DND-41 (cell line): ENCODE measurements at places on chromosomes 5 and 9.

DNA sequence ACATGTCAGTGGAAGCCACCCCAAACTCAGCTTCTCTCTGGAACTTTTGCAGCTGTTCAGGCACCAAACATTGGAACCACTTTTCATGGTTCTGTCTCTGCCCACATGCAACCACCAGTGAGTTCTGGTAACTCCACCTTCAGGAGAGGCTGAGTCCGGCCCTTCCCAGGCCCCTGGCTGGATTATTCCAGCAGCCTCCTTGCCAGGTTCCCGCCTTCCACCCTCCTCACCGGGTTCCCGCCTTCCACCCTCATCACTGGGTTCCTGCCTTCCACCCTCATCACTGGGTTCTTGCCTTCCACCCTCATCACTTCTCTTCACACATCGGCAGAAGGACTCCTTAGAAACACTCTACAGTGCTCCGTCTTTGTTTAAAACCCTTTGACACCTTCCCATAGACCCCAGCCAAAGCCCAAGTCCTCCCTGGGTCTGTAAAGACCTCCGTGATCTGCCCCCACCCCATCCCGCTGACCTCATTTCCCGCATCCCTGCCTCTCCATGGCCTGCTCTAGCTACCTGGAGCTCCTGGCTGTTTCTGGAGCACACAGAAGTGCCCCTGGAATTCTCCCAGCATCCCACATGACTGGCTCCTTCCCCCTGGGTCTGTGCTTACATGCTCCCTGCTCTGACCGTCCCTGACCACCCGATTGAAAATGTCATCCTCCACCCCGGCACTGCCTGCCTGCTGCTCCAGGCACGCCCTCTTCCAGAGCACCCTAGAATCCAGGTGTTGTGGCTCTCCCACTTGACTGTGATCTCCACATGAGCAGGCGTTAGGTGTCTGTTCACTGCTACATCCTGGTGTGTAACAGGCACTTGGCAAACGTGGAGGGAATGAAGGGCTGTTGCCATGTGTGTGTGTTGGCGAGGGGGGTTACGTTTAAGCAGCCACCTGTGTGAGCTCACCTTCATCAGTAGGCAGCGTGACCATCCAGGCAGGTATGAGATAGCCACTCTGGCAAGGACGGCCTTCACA lies 17.7 kb downstream of the ROPN1L start:
- no peak overlapping the region for H3K4me3 ChIP-seq
- no peaks in the 10 kb centered on the region for H3K4me1 ChIP-seq
- H3K36me3 ChIP-seq, result no peaks in the 10 kb centered on the region
- no peaks in the 10 kb centered on the region for H3K27me3 ChIP-seq

- no peak overlapping the region for H3K27ac ChIP-seq
- H3K27me3 ChIP-seq, result no peaks in the 10 kb centered on the region
- no peak overlapping the region for H3K4me3 ChIP-seq
- no peaks in the 10 kb centered on the region for H3K36me3 ChIP-seq
Measured at GRCh38 chr9:87324613-87325194, 173.0 kb upstream of the DAPK1 start.

GRCh38 chr5:84382363-84383295 lies 2.1 kb downstream of the EDIL3 start:
- no peaks in the 10 kb centered on the region for H3K27me3 ChIP-seq
- no peaks in the 10 kb centered on the region for H3K4me1 ChIP-seq
- H3K27ac ChIP-seq, result no peak overlapping the region
- no peaks in the 10 kb centered on the region for H3K36me3 ChIP-seq

GRCh38 chr5:45411971-45412612 lies 284.1 kb downstream of the HCN1 start:
- H3K4me3 ChIP-seq, result no peak overlapping the region
- H3K27me3 ChIP-seq, result no peaks in the 10 kb centered on the region
- H3K4me1 ChIP-seq, result no peaks in the 10 kb centered on the region
- no peak overlapping the region for H3K27ac ChIP-seq

DNA sequence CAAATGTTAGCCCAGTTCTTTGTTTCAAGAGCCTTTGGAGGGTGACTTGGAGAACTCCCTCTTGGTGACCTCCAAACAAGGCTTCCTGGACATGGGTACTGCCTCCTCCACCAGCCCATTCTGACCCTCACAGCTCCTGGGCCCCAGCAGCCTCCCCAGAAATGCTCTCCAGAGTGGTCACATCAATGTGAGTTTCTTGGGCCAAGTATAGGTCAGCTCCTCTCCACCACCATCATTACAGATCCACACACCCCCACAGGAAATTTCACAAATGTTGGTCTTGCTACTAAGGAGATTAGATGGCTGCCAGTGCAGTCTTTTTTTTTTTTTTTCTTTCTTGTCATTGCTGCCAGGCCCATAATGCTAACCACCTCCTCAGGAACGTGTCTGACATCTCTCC lies 410.7 kb downstream of the DTWD2 start:
- DNase-seq, result no peak
- no peak overlapping the region for H3K4me3 ChIP-seq
- H3K27me3 ChIP-seq, result no peaks in the 10 kb centered on the region
- no peaks in the 10 kb centered on the region for H3K36me3 ChIP-seq

DNA sequence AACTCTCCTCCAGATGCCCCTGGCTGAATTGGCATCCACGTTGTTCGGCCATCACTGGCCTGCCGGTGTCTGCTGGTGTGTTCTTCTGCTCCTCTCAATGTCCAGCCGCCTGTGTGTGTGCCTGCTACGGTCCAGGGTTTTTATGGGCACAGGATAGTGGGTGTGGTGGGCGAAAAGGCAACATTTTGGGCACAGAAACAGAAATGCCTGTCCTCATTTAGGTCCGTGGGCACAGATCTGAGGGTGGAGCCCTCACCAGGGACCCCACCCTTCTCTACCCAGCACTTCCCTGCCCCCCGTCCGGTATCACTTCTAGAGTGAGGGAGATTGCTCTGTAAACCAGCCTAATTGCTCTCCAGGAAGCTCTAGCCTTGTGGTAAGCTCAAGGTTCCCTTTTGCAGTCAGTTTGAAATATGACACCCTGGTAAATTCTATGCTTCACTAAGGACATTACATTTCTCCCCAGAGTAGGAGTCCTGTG lies 410.1 kb downstream of the MAT2B start:
- H3K4me3 ChIP-seq, result no peak overlapping the region
- DNase-seq, result no peak
- H3K27me3 ChIP-seq, result no peaks in the 10 kb centered on the region

GRCh38 chr9:110340306-110340705 lies 2.6 kb upstream of the TXNDC8 start:
- H3K4me3 ChIP-seq, result no peak overlapping the region
- H3K36me3 ChIP-seq, result no peaks in the 10 kb centered on the region
- DNase-seq, result no peak
- no peaks in the 10 kb centered on the region for H3K4me1 ChIP-seq

DNA sequence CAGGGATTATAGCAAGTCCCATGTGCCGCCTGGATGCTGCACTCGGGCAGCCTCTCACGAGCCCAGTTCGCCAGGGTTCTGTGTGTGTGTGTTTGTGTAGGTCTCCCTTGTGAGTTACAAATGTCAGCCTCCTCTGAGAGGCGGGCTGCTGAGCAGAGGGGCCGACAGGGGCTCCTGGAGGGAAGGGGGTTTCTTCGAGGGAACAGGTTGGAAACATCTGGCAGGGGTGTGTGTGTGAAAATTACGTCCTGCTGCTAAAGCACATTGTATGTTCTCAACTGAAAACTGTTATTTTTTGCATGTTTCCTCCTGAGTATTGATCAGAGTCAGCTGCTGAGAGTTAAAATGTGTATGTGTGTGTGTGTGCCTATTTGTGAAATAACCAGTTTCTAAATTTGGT lies 9.7 kb downstream of the GALNT10 start:
- no peak overlapping the region for H3K4me3 ChIP-seq
- H3K36me3 ChIP-seq, result peaks cover 13% of the 10 kb centered on the region; the same call in 1 of the 2 replicates
- no peaks in the 10 kb centered on the region for H3K27me3 ChIP-seq
- DNase-seq, result no peak

GRCh38 chr5:119289438-119290044 lies 66.3 kb upstream of the TNFAIP8 start:
- H3K4me1 ChIP-seq, result peaks cover 75% of the 10 kb centered on the region
- no peak for DNase-seq
- H3K27ac ChIP-seq, result peak overlapping the region; percentile 99
- 0 out of 2 replicates have a peak overlapping the region, but pooled peaks have one; percentile 1 for H3K4me3 ChIP-seq

DNA sequence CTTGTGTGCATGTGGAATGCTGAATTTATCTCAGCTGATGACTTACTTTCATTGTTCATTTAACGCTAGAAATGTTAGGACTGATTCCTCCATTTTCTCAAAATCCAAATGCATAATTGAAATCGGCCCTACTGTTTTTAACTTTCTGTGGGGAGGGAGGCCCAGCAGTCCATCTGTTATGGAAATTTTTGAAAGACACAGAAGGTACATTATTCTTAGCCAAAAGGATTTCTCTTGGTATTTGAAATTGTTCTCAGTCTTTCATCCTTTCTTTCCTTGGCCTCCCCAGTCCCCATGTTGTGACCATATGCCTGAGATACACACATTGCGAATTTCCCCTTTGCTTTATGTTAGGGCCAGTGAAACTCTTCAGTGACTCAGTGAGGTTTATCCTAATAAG lies 549.9 kb downstream of the IRX1 start:
- no peaks in the 10 kb centered on the region for H3K27me3 ChIP-seq
- no peak overlapping the region for H3K27ac ChIP-seq
- H3K4me1 ChIP-seq, result no peaks in the 10 kb centered on the region
- H3K4me3 ChIP-seq, result no peak overlapping the region

DNA sequence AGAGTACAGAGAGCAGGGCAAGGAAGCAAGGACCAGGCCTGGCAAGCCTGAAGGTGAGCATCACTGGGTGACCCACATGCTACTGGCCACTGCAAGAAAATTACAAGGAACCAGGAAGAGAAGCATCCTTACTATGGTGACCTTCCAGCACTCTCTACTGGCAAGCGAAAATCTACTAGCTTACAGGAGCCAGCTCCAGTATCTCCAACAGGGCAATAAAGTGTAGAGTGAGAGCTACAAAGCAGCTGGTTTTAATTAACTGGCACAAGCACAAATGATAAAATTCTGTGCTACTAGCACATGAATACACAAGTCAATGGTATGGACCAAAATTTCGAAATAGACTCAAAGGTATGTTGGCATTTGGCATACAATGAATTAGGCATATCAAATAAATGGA lies 113.3 kb upstream of the CAST start:
- no peaks in the 10 kb centered on the region for H3K27me3 ChIP-seq
- H3K4me1 ChIP-seq, result no peaks in the 10 kb centered on the region
- H3K4me3 ChIP-seq, result no peak overlapping the region
- no peaks in the 10 kb centered on the region for H3K36me3 ChIP-seq
- H3K27ac ChIP-seq, result no peak overlapping the region

DNA sequence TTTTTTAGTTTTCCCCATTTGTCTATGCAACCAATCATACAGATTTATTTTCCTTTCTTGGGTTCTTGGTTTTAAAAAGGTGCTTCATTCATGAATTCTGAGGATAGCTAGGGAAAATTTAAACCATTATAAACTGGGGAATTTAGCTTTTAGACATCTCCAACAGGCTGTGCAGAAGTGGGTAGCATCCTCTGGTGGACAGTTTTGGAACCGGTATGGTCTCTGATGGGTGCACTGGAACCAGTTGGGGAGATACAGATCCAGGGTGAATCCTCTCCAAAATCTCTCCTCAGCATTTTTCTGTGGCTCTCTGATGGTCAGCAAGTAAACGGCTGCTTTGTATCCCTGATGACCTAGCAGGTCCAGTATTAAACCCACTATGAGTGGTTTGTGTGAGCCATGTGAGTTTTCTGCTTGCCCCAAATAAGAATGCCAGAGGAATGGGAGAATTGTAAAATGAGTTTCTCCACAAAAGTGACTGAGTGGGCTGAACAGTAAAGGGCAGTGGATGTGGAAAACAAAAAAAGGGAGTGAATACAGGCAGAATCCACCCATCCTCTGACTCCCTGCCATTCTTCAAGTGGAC lies 9.1 kb upstream of the DNAJC25 start:
- H3K27ac ChIP-seq, result no peak overlapping the region
- DNase-seq, result peak; percentile 8
- no peaks in the 10 kb centered on the region for H3K27me3 ChIP-seq
- no peaks in the 10 kb centered on the region for H3K36me3 ChIP-seq

DNA sequence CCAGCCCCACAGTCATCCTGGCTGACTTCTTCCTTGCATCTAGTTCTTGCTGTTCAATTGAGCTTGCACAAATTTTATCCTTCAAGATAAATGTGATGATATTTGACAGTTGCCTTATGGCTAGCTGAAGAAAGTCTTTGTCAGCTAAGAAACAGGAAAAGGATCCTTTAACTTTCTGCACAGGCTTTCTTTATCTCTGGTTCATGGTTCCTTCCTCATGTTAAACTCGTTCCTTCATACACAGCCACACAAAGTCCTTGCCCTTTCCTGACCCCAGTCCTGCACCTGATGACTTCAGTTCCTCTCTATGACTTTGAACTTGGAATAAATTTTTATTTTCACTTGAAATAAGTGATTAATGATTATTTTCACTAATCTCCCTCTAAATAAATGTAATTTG lies 132.5 kb upstream of the PRSS3 start:
- H3K27ac ChIP-seq, result no peak overlapping the region
- DNase-seq, result no peak
- H3K4me3 ChIP-seq, result no peak overlapping the region
- no peaks in the 10 kb centered on the region for H3K27me3 ChIP-seq

- H3K27ac ChIP-seq, result no peak overlapping the region
- no peaks in the 10 kb centered on the region for H3K36me3 ChIP-seq
- no peak for DNase-seq
- no peaks in the 10 kb centered on the region for H3K27me3 ChIP-seq
Measured at GRCh38 chr5:176887252-176887849, 11.8 kb downstream of the HK3 start.

GRCh38 chr5:177309351-177310191 lies 2.1 kb downstream of the MXD3 start:
- peaks cover 73% of the 10 kb centered on the region for H3K4me1 ChIP-seq
- peak overlapping the region; percentile 83 for H3K27ac ChIP-seq
- peak; percentile 69 for DNase-seq
- no peaks in the 10 kb centered on the region for H3K27me3 ChIP-seq
- no peak overlapping the region for H3K4me3 ChIP-seq

DNA sequence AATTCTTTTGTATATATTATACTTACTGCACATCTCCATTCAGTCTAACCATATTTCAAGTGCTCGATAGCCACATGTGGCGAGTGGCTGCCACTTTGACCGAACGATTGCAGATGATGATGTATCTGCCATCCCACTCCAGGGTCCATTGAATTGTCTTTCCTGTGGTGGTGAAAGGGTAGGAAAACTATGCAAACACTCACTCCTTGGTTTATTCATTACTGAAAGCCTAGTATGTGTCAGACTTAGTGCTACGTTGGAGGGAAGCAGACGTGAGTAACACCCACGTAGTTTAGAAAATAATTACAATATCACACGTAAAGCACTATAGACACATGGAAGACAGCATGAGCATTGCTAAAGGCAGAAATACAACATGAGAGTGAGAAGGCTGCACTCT lies 353.7 kb downstream of the CSNK1G3 start:
- H3K27me3 ChIP-seq, result no peaks in the 10 kb centered on the region
- H3K36me3 ChIP-seq, result no peaks in the 10 kb centered on the region
- no peak for DNase-seq

- H3K4me1 ChIP-seq, result no peaks in the 10 kb centered on the region
- no peak for DNase-seq
- H3K4me3 ChIP-seq, result no peak overlapping the region
- H3K36me3 ChIP-seq, result peaks cover 28% of the 10 kb centered on the region
Measured at GRCh38 chr9:130118841-130119518, 53.2 kb upstream of the NCS1 start.

- no peaks in the 10 kb centered on the region for H3K27me3 ChIP-seq
- H3K27ac ChIP-seq, result no peak overlapping the region
- H3K36me3 ChIP-seq, result no peaks in the 10 kb centered on the region
Measured at GRCh38 chr9:97109194-97109811, 70.4 kb upstream of the CTSV start.
